NCI-H1105 (cell line): ENCODE measurements at places on chromosomes 3 and 15.

DNA sequence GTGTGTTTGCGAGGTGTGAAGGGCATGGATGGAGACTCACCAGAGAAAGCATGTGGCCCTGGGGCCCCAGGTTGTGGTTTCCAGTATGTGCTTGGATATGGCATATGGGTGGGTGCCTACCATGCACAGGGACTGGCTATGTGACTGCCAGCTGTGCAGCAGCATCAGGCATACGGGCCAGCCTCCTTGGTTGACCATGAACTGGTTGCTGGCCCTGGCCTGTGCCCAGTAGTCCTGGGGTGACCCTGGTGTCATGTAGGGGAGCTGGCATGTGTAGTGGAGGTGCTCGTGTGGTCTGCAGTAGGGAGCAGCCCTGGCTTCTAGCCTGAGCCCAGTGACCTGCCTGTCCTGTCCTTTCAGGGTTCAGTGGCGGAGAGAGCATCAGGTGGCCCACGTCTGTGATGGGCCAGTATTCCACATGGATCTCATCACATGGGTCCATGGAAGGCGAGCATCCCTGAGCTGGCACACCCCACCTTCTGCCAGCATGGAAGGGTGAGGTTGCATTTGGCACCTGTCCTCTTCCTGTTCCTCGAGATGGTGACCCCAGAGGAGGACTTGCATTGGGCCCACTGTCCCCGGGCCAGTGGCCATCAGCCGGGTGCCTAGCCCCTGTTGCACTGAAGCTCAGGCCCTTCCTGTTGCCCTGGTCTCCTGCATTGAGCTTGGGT lies 228.9 kb downstream of the SNRPN start:
- no peak for DNase-seq

- DNase-seq, result no peak
These were observed 209.8 kb upstream of the ATP11B start for GRCh38 chr3:182583545-182583944.

- DNase-seq, result no peak
These were observed 615.1 kb upstream of the KCNMB2 start for GRCh38 chr3:177921153-177921552.

DNA sequence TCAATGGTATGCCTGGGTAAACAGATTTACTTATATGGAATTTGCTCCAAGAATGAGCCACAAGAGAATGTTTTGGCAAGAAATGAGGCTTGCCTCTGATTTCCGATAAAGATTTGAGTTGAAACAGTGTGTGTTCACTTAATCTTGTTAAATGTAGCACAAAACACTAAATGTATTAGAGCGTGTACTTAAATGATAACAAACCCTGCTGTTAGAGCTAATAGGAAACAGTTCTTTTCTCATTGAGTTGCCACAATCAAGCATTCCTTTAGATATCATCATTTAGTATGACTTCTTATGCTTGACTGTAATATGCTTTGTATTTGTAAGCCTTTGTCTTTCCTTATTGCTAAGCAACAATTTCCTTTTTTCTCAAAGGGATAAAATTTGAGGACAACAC lies 353.6 kb upstream of the ZNF717 start:
- no peak for DNase-seq

DNA sequence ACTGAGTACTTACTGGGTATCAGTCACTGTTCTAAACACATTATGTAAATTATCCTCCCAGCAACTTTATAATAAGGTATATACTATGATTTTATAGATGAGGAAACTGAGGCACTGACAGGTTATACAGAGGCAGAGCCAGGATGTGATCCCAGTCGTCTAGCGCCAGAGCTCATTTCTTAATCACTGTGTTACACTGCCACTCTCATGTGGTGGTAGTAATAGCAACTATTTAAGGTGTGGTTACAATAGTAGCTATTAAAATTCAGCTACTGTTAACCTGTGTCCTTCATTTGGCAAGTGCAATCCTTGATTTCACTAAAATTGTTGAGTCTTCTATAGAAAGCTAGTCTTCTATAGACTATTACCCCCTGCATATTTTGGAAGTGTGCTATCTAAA lies 43.1 kb upstream of the TRPC1 start:
- DNase-seq, result no peak

DNA sequence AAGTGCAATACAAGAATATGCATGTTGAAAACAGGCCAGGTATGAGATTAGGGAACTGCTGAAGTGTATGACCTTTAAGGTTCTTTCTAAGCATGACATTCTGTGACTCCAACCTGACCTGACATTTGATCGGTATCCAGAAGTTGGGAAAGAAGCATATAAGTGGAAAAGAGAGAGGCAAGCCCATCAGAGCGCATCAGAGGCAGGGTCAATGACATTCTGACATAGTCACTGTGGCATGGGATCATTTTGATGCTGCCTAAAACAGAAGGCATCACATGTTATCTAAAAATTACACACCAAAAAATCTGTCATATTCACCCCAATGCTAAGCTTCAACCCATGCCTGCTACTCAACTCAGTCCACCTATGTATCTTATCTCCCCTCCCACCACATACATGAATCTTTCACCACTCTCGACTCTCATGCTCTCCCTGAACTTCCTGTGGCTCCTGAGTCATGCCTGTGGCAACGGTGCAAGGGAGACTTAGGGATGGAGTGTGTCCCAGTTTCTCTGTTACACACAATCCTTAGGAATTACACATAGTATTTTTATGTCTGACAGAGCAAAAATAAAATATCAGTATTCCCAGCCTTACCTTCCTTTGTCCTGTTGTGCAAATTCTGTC lies 20.5 kb upstream of the LRRN1 start:
- no peak for DNase-seq

DNA sequence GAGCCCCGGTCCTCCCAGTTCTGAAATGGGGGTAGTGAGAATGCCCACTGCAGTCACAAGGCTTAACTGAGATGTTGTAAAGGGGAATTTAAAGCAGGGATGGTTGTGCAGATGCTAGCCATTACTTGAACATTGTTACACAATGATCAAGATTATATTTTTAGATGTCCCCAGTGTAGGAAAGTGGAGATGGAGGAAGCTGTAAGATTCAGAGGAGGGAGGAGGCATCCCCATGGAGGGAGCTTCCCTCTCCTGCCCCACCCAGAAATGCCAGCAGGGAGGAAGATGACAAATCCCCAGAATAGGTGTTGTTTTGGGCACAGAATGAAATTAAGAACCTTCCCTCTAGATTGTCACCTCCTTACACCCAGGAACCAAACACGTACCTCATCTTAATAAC lies 46.1 kb downstream of the EFCAB12 start:
- DNase-seq, result no peak

GRCh38 chr3:197878427-197878826 lies 71.6 kb upstream of the RPL35A start:
- no peak for DNase-seq

DNA sequence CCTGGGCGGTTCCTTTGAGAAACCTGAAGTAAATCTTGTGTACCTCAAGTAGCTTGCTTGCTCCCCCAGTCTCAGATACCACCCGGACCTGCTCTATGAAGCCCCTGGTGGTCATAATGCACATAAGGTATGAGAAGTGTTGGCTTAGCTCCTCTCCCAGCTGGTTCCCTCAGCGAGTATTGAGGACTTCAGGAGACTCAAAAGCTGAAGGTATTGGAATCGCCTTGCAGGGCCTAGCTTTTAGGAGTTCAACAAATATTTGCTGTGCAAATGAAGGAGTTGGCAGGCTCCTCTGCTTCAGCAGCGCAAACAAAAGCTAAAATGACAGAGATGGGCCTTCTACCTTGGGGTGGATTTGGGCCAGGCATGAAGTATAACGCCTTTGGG lies 1.7 kb downstream of the CMTM8 start:
- DNase-seq, result peak; percentile 4

DNA sequence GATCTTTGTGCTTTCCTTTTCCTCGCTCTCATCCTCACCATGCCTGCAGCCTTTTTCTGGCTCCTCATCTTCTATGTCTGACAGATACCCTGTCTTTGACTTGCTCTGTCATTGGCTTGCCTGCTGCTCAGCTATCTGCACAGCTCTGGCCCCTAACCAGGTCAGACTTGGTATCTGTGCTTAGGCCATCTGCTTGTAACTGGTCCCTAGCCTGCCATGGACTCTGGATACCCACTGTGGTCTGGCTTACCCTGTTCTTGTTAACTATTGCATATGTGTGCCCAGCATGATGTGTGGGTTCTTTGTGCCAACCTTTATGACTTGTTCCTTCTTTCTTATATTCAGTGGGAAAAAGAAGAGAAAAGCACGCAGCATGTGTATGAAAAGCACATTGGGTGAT lies 109.7 kb upstream of the ROPN1 start:
- no peak for DNase-seq

DNA sequence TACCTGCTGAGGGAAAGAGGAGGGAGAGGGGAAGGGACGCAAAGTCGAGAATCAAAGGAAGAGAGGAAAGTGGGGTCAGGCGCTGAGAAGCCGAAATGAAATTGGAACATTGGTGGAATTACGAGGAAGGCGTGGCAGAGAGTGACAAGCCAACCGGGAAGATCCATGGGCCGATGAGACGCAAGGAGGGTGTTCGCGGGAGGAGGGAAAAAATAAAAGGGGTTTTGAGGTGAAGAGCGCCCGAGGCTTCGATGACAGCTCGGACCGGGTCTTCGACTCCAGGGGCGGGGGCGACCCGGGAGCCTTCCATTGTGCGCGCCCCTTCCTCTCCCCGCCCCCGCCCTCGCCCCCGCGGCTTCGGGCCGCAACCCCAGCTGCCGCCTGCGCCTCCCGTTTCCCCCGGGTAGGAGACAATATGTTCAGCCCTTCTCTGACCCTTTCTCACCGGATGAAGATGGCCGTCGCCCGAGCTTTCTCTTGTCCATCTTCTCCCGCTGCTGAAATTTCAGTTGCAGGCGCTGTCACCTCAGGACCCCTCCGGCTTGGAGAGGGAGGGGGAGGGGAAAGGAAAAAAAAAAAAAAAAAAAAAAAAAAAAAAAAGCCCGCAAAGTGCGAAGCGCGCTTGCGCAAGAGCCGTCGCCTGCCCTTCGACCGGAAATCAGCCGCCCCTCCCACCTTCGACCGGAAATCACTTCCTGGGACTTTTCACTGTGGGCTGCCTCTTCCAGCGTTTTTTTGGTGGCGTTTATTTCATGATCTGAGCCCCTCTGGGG lies at the start of gene SENP7:
Gene SENP7 (minus strand): TSS at position 567 of the 773 bp plus-strand sequence. CDS start 82 bp downstream, at position 485.
- peak; percentile 85 for DNase-seq

DNA sequence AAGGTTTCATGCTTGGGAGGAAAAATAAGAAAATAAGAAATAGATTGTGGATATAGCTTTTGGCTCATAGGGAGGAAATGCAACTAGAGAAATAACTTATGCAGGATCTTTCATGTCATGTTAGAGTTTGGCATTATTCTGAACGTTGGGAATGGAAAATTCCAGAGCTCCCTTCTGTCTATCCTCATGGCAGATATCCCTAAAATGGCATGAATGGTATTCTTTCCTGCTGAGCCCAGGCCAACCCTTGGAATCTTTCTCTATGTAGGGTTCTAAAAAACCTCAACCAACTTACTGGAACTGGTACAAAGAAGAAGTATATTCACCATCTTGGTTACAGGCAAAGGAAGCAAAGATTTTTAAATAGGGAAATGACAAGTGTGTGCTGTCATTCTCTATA lies 212.5 kb downstream of the CHST2 start:
- DNase-seq, result no peak

- DNase-seq, result no peak
These were observed 27.3 kb upstream of the ABI3BP start for GRCh38 chr3:101020351-101021015.

GRCh38 chr3:128710816-128711433 lies 15.1 kb upstream of the RAB7A start:
- no peak for DNase-seq

DNA sequence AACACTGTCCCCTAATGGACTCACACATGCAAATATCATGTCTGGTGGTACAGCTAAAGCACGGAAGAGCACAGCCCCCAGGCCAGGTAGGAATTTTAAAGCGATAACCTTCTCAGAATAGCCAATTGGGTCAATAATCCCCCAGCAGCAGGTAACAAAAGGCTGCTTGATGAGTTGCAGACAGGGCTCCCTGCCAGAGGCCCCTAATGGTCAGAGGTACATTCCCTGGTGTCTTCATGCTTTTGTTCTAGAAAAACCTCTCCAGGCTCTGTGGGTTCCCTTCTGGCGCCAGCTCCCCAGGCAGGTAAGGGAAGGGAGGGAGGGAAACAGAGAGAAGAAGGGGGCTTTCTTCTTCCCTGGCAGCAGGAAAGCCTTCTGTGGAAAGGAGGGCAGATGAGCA lies 43.4 kb upstream of the PRTG start:
- no peak for DNase-seq

DNA sequence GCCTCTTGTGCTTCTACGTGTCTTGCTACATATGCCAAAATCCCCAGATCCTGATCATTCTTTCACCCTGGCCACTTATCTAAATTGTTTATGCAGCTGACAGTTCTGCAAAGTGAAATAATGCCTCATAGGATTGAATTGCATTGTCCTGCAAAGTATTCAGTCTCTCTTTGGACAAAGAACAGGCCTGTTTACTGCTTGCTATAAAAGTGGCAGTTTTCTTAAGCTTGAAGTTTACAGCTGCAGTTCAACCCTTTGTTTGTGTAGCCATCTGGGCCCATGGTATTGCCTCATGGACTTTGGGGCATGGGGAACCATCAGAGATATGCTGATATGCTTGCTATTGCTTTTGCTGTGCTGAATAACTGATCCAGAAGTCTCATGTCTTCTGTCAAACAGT lies 523.2 kb downstream of the OTOL1 start:
- DNase-seq, result no peak

DNA sequence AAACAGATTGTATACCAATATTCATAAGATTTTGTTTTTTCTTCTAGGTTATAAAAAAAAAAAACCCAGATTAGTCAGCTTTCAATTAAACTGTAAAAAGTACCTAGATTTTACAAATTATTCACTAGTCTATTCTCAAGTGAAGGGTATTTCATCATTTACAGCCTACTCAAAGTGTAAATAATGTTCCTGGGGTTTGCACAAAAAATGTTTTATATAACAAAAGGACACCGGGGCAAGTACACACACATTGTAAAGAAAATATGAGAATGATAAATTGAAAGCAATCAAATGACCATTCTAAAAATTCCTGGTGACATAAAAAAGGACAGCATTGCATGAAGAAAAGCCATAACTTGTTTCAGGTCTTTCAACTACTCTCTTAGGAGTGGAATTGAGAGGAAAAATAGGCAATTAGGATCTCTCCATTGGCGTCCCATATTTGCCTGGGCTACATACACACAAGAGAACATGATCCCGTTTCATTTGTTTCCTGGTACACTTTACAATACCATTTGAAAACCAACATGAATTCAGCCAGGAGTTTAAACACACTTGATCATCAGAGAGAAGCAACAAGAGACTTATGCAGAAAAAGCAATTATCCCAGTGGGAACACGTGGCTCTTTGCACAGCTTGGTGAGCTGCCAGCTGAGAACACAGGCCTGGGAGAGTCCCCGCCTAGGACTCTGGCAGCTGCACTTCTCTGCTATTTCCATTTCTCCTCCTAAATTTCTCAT lies 1039.2 kb downstream of the ROBO1 start:
- peak; percentile 81 for DNase-seq

GRCh38 chr15:85027033-85027380 lies 45.4 kb downstream of the PDE8A start:
- DNase-seq, result no peak
